ENCODE measurements at places on chromosomes 3 and 15.

- peak; percentile 57 for DNase-seq
Measured at GRCh38 chr3:157159037-157159761, 748 bp downstream of the CCNL1 start.

DNA sequence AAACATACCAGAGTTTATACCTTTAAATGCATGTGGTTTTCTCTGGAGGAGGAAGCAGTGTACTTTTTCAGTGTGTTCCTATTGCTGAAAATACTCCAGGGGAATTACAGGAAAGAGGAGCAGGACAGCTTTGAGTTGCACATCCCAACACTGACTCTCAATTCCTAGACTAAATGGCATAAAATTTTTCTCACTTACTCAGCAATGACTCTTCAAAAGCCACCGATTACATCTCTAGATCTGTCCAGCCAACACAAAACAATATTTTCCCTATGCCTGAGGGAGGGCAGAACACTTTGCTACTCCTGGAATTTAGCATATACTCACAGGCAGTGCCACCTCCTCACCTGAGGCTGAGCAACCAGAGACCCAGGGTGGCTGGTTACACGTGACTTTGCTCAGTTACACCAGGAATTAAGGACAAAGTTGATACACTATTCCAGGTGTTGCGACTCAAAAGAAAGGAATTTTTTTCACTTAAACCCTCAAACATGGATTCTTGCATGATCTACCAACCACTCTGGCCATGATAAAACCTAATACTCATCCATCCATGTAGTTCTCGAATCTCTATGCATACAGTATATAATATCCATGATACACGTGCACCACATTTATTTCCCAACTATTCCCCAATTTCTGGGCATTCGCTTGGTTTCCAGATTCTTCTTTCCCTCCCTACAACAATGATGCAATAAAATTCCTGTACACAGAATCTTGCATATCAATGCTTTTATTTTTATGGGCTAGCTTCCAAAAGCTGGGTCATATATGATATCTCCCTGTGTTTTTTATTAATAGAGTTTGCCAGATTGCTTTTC, 194.6 kb downstream of the THRB start:
- DNase-seq, result peak; percentile 44

DNA sequence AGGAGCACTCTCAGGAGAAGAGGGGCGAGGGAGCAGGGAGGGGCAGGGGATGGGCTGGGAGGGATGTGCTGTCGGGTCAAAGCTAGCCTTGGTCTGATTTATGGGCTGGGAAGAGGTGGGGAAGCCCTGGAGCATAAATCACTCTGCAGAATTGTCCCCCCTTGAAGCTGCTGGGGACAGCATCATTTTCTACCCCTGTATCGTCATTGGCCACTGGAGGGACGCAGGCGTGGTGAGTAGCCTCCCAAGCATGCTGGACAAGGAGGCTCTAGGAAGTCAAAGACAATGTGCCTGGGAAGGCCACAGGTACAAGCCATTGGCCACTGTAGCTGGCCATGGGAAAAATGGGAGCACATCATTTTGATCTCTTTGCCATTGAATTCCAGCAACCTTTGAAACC, 175.5 kb upstream of the CTDSPL start:
- no peak for DNase-seq

- no peak for DNase-seq
Measured at GRCh38 chr3:129013491-129013891, 12.4 kb downstream of the EFCC1 start.

DNA sequence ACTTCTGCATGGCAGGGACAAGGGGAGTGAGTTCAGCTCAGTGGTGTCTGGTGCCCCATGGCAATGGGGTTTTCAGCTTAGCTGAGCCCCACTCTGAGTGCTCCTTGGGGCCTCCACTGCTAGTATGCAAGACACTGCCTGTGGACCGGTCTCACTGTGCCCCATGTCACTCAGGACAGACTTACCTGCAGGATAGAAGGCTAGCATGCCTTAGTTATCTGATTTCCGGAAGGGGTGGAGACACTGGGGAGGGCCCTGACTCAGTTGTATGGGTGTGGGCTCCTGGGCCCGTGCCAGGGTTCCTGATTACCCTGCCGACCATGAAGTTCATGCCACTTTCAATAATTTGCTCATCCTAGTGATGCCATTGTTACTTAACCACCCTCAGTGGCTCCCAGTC, 4.3 kb upstream of the SLC6A20 start:
- no peak for DNase-seq

DNA sequence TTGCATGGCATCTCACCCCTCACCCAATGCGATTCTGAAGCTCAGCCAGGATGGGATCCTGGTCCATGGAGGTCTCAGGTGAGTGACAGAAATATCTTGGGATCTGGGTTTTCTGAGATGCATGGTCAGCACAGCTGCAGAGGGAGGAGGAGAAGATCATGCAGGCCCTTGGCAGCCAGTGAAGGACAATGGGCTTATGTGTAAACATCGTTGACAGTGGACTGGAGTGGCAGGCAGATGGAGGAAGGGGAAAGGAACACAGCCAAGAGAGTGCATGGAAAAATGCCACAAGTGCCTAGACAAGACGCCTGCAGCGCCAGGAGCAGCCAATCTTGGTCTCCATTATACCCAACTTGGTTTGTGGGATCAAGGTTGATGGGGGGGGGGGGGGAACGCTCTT, 347.9 kb downstream of the MCTP2 start:
- no peak for DNase-seq

GRCh38 chr15:57557810-57558209, 33.9 kb upstream of the MYZAP start:
- DNase-seq, result no peak

- DNase-seq, result no peak
Measured at GRCh38 chr3:69199942-69200341, 77.5 kb upstream of the LMOD3 start.

DNA sequence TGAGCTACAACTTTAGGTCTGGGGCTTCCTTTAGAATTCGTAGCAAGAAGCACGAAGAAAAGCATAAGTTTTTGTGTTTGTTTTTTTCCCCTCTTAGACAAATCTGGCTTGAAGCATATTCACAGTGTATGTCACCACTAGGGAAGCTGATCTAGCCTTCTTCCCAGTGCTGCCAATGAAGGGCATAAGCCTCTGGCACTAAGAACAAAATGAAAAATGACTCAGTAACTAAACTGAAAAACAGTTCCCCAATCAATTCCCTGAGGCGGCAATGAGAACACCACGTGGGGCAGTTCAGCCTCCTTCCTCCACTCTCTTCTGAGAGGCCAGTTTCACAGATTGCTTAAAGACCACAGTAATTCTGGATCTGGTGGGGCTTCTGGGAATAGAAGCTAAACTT, 338.1 kb downstream of the GAP43 start:
- DNase-seq, result peak; percentile 23

GRCh38 chr3:40913641-40914040, 285.7 kb upstream of the CTNNB1 start:
- DNase-seq, result no peak

DNA sequence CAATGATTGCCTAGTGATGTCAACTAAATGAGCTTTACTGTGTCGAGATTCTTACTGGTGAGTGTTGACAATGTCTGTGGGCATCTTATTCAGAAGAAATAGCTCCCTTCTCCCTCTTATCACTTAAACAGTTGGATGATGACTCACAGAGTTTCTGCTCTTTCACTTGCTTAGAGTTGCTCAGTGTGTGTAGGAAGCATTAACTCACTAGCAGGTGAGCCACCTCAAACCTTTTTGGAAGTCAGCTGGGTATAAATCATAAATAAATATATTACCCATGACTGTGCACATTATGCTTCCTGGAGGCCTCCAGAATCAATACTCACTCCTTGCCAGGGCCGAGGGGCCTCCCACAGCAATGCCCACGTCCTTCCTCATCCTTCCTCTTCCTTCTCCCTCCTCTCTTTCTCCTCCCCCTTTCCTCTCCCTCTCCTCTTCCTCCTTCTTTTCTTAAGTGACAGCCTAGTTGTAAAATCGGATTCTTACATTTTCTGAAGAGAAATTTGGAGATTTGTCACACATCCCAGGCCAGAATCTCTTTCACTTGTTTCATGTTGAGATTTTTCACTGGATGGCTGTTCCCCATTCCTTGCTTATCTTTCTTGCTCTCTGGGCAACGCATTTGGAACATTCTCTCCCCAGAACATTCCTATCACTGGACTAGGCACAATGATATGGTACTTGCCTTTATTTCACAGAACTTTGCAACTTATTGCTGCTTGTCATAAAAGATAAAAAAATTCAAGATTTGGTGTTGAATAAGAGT, 17.5 kb downstream of the SHC4 start:
- no peak for DNase-seq

DNA sequence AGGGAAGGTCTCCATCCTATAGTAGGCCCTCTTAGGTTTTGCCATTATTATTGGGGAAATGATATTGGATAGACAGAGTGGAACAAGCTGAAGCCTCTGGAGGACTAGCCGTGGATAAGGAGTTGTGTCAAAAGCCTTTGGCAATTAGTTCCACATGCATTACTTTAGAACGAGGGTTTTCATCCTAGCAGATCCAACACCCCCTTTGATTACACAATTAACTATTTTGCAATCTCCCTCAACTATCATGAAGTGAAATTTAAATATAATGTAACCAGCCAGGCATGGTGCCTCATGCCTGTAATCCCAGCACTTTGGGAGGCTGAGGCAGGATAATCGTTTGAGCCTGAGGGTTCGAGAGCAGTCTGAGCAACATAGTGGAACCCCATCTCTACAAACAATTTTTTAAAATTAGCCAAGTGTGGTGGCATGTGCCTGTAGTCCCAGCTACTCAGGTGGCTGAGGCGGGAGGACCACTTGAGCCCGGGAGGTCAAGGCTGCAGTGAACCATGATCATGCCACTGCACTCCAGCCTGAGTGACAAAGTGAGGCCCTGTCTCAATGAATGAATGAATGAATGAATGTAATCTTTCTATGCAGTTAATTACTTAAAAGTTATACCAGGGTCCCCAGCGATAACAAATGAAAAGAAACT, 56.8 kb downstream of the PXYLP1 start:
- DNase-seq, result peak; percentile 55

- DNase-seq, result no peak
Measured at GRCh38 chr3:7950890-7951289, 550.7 kb upstream of the LMCD1 start.

GRCh38 chr15:82176542-82176941, 86.0 kb downstream of the EFL1 start:
- no peak for DNase-seq

DNA sequence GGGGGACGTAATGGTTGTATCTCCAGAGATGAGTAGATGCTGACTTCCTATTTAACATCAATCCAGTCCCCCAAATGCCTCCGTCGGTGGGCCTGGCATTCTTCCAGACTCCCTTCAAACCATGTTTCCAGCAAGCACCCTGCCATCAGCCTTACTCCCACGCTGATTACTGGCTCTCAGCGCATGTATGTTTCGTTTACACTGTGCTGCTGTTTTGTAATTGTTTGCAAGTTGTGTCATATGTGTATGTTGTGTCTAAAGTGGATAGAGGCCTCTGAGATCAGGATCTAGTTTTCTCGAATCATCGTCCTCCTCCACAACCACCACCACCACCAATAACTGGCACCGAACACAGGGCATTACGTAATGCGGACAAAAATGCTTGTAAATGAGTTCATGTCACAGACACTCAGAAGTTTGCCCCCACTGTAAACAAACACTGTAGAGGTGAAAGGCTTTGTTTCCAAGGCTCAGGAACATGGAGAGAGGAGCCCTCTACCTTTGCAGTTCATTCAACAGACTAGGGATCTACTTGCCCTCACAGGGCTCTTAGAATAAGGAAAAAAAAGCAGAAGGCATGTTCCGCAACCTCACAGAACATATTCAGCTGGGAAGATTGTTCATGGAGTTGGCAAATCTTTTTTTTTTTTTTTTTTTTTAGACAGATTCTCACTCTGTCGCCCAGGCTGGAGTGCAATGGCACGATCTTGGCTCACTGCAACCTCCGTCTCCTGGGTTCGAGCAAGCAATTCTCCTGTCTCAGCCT, 46.1 kb upstream of the SEMA4B start:
- peak; percentile 56 for DNase-seq

DNA sequence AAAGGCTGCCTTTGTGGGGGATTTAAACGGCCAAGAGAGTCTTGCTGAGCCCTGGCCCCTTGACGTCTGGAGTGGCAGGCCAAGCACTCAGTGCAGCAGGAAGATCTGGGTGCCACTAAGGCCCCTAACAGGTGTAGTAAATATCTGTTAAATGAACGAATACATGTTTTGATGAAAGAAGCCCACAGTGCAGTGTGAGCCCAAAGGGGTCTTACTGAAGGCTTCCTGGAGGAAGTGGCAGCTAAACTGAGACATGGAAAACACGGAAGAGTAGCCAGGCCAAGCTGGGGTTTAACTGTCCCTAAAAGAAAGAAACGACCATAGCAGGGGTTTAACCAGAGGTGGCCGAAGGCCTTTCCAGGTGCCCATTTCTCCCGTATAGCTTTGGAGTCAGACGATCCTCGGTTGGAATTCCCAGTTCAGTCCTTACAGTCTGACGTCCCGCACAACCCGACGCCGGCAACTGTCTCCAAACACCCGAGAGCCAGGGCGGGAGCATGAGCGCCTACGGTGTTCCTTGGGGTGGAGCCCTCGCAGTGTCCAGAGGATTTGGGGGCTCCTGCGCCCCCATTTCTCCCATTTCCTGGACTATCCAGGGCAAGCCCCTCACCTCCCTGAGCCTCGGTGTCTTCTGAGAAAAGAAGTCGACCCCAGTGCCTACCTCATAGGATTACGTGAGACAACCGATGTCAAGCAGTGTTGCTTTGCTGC, 910 bp upstream of the ABHD6 start:
- DNase-seq, result no peak

- DNase-seq, result peak; percentile 41
Measured at GRCh38 chr3:32469151-32469874, 33.3 kb downstream of the CMTM6 start.

DNA sequence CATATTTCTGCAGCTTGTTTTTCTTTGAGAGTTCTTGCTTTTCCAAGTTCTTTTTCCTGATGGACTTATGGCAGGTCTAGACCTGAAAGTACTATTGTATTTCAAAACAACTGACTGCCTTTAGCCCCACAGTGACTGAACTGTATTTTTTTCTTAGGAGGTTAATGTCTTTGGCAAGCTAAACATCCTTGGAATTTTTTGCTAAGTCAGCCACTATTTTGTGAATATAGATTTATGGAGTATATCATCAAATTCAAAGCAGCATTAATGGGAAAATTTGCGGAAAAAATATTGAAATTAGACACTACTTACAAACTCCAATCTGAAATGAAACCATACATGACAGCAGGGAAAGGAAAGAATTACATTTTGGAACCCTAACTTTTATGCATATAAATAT, 8.6 kb downstream of the PIK3CA start:
- DNase-seq, result no peak

DNA sequence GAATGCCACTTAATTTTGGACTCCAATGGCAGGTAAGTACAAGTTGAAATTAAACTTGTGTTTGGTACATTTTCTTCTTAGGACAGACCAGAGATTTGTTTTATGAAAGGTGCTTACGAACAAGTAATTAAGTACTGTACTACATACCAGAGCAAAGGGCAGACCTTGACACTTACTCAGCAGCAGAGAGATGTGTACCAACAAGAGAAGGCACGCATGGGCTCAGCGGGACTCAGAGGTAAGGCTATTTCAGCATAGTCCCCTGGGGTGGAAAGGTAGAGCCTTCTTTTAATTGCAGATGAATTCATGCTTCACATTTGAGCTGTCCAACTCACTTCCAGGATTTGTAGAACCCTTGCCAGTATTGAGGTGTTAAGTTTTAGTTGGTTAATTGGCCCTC, 51.4 kb downstream of the ASTE1 start:
- no peak for DNase-seq
